Activated CD8-positive, alpha-beta memory T cell treated with anti-CD3 and anti-CD28 coated beads for 24 hours (primary cell): ENCODE measurements at places on chromosomes 5 and 9.
A peak's percentile ranks its signal among the peaks of the same experiment; 100 is the strongest.

DNA sequence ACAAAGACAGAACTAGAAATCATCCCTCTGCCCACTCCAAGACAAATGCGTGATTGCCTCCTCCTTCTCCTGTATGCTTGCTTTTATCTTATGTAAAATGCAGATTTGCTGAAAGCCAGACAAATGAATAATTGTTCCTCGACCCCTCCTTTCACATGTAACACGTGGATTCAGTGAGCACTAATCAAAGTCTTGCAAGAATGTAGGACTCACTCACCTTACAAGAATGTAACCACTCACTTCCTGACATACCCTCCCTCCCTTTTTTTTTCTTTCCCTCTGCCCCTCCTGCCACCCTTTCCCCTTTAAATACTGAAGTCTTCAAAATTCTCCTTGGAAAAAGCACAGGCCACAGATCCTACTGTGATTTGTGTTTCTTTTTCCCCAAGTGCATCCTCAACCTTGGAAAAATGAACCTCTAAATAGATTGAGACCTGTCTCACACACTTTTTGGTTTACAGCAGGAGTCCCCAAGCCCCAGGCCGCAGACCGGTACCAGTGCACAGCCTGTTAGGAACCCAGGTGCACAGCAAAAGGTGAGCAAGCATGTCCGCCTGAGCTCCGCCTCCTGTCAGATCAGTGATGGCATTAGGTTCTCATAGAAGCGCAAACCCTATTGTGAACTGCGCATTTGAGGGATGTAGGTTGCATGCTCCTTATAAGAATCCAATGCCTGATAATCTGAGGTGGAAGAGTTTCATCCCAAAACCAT is 29.4 kb upstream of the HSD17B3 start:
- DNase-seq = no peak

DNA sequence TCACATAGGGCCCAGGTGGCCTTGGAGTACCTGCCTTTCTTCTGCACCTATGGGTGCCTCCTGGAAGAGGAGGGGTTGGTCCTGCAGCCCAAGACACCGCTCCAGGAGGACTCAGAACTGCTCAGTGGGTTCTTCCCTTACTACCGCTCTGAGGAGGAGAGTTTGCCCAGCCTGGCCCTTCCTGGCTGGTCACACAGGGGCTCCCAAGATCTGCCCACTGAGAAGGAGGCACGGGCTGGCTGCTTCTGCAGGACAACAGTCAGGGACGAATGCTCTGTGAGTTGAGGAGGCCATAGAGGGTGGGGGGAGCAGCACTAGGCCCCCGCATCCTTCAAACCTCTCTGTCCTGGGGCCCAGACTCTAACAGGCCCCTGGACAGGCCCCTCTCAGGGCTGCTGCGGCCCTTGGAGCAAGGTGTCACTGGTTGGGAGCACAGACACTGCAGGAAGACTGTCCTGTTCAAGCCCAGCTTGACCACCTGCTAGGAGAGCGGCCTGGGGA is 9.9 kb upstream of the SLC25A48 start:
- DNase-seq = no peak

- DNase-seq = no peak
Measured at GRCh38 chr5:9015937-9016270, 530.0 kb downstream of the SEMA5A start.

DNA sequence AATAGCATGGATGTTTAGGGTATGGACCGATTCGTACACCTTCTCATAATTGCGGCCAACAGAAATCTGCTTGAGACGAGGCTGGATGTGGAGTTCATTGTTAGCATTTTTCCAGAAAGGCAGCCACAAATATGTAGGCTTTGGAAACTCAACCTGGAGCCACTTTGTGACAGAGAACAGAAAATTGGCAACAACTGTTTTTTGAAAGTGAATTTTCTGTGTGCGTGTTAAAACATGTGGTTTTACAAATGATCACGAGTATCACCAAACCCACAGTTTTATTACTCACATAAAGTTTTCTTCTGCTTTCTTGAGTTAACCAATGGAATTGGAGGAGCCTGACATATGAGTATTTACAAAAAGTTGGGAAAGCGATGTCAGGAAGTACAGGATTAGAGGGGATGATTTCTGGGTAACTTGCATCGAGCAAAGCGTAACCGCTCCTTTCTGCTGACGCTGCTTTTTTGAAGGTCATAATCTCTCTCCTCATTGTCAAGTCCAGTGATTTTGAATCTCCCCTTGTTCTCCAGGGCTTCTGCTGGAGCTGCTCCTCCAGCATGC is 138.5 kb upstream of the TAF11L2 start:
- no peak for DNase-seq

DNA sequence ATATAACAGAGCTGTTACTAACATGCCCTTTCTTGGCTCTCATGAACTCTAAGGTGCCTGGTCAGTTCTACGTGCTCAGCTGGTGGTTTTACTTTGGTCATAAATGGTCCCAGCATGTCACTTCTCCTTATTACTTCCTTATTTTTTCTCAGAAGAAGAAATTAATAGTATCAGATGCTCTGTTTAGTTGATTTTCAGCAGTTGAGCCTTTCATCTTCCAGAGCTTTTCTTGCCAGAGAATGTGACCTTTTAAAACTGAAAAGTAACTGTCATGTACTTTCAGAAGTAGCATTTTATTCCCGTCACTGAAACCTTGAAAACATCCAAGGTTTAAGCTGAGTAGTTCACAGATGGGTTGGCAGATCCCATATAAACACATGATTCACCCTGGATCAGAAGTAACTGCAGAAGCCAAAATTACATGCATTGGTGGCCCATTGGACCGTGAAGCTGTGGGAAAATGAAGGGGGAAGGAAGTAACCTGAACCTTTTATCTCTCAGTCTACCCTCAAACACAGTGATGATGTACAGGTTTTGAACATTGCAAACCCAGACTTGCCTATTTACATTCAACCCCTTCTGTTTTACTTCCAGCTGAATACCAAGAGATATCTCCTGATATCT is 50.5 kb downstream of the HACD4 start:
- no peak for DNase-seq

GRCh38 chr9:36746415-36746814 is 173.7 kb downstream of the MELK start:
- DNase-seq = no peak

DNA sequence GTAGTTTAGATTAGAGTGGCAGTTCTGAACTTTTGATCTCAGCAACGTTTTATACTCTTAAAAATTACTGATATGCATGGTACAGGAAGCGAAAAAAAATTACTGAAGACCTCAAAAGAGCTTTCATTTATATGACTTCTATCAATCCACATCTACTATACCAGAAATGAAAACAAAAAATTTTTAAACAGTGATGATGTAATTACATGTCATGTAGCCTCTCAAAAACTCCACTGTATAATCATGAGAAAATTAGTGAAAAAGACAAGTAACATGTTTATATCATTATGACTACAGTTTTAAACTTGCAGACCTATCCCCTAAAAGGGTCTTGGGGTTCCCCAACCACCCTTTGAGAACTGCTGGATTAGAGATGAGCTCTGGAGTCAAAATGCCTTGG is 9.3 kb downstream of the DNAJC18 start:
- DNase-seq = no peak

- DNase-seq = peak; percentile 76
Measured at GRCh38 chr9:99433555-99433954, 211.5 kb downstream of the SEC61B start.

GRCh38 chr5:91111473-91112238 is 271.5 kb downstream of the ARRDC3 start:
- DNase-seq = no peak

DNA sequence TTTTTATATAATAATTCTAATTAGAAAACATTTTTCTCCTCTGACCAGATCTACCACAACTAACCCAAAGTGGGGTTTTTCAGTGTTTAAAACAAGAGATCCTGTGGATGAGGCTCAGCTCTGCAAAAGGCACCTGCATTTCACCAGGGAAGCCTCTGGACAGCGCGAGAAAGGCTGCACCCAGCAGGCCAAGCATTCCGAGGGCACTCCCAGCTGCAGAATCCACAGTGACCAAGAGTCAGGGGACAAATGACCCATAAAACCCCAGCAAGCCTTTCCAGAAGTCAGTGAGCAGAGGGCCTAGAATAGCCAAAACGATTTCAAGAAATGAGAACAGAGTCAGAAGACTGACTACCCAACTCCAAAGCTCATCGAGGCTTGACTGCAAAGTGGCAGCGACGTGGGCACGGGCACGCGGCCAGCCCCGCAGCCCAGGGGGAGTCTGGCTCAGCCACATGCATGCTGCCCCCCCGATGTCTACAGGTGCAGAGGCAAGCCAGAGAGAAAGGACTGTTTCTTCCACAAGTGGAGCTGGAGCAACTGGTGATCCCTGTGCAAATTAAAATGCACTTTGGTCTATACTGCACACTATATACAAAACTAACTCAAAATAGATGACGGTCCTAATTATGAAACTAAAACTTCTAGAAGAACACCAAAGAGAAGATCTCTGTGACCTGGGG is 26.2 kb downstream of the TPPP start:
- DNase-seq = no peak

GRCh38 chr5:97529354-97529985 is 346.4 kb upstream of the RIOK2 start:
- DNase-seq = no peak

DNA sequence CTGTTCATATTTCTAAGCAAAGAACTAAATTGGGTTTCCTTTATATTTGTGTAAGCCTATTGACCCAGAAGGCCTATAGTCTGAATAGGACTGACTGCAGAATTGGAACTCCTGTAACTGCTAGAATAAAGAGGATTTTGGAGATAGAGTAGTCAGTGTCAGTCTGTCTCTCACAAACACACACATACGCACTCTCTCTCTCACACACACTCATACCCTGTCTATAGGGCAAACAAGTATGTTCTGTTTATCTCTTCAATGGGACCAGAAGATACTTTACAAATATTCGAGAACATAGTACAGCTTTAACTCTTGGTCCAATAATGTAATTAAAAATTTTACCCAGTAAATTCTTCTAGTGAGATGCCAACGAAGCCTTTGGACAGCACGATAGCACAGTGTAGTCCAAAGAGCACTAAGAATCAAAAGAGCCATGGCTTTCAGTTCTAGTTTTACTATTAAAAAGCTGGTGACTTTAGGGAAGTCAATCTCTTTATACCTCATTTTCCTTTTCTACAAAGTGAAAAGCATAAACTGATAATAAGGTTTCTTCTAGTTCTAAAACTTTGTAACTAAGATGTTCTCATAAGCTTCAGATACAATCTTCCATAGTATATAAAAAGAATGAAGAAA is 19.3 kb downstream of the ABHD17B start:
- DNase-seq = no peak

DNA sequence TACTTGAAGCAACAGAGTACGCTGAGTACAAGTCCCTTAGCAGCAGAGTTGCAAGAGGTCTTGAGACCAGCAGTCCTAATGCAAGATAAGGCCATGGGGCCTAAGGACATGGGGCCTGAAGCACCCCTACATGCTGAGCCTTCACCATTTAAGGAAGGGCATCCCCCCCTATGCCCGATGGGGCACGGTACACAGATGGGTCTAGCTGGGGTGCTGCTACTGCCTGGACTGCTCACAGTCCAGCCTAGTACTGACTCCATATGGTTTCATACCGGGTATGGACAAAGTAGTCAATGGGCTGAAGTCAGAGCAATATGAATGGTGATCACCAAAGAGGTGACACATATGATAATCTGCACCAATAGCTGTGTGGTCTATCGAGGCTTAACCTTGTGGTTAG is 178.3 kb downstream of the PDE4D start:
- DNase-seq = no peak

DNA sequence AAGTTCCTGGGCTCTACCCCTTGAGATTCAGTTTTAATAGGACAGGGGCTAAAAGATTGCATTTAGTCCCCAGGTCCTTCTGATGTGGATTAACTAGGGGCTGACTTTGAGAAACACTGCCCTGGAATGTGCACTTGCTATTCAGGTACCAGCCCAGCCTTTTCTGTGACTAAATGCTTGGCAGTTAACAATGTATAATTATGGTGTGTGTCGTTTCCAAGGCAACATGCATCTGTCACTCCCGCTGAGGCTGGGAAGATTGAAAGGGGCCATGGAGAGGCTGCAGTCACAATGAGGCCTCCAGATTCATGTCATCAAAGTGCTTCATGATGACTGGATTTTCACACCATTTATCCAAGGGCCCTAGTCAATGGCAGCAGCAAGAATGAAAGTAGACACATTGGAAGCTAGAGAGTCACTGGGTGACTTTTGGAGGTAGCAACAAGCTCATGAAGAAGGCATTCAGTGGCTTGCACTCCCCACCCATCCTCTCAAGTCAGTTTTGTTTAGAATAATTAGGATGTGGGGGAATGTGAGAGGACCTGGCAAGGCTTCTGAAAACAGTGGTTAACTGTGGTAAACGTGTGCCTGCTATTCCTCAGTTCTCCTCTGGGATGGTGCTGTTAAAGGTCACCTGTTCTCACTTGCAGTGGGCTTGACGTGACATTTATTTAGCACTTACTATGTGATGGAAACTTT is 28.3 kb downstream of the RAI14 start:
- no peak for DNase-seq

GRCh38 chr9:69173497-69173890 is 583 bp upstream of the TJP2 start:
- DNase-seq = no peak

DNA sequence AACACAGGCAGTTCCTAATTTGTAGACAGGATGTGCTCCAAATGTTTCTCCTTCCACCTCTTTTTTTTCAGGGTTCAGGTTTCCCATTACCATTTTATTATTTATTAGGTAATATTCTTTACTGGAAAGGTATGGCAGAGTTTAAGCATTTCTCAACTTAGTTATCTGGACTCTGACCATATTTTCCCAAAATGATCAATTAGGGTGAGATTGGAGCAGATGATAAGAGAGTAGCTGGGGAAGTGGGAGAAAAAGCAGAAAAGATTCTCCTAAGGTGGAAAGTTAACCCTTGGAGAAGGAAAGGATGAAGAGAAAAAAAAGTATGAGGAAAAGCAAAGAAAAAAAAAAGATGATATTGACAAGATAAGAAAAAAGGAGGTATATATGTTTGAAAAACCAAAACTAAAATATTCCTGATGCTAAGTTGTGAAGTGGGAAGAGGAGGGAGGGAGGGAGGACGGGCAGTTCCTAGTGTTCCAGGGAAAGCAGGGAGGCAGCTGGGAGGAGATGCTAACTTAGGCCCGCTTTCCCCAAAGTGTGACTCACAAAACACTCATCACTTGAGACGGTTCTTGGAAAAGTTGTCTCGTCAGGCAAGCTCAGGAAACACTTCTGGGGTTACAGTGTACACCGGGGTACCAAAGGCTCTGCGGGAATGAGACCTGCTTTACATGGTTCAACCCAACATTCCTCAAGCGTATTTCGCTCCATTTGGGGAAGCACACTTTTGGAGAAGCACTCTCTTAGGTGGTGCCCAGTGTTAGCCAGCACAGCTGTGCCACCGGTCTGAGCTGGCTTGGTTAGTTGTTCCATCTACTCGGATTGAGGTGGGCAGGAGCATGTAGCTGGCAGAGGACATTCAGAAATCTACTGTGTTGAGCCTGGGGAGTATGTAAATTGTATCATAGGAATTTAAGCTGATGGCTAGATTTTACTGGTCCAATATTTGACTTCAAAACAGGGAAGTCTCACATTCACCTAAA is 35.1 kb downstream of the B4GALT1 start:
- DNase-seq = no peak

GRCh38 chr5:75716715-75717081 is 539 bp downstream of the POC5 start:
- DNase-seq = no peak

- DNase-seq = no peak
Measured at GRCh38 chr5:933251-933861, 40.7 kb downstream of the TRIP13 start.
